ENCODE measurements at places on chromosomes 5 and 9. TPM values are rescaled to one million over a fixed set of nuclear protein-coding genes. Genes with fewer than 3 reads are reported as not detected.

GRCh38 chr9:132768932-132769905 lies 99.0 kb downstream of the GTF3C4 start:
- peak; percentile 61 for DNase-seq

DNA sequence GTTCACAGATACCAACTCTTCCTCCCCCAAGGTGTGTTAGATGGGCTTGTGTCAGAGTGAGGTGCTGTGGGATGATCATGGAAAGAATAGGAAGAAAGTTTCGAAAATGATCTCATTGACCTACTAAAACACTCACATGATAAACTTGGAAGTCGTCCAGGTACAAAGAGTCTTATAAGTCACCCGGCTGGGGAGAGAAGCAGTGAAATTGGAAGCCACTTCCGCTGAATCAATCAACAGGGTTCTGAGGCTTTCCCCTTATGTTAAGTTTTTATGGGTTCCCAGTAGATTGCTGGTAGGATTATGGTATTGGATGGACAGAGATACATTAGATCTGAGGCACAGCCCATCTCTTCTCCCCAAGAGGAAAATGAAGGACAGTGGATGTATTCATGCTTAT lies 218.8 kb upstream of the MSX2 start:
- DNase-seq, result no peak

DNA sequence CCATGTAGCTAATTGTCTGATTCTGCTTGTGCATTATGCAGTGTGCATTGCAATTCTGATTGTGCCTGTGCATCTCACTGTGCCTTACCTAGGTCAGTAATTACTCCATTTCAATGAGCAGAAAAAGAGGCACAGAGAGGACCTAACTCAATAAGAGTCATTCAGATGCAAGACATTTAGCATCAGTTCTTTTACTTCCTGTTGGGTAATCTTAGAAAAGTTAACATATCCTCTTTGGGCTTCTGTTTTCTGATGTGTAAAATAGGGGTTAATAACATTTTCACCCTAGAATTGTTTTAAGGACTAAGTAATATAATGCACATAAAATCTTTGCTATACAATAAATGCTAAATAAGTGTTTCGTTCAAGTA lies 7.0 kb upstream of the DCTN4 start:
- DNase-seq, result no peak

DNA sequence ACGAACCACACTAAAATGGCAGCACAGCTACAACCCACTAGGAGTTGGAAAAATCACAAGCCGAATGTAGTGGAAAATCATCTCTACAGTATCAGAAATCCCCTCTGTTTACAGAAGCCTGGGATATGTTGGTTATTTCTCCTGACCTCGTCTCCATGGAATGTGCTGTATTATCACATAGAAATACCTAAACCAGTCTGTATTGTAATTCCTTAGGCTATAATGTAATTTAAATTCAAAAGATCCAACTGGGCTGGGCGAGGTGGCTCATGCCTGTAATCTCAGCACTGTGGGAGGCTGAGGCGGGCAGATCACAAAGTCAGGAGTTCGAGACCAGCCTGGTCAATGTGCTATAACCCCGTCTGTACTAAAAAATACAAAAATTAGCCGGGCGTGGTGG lies 244.8 kb upstream of the MPDZ start:
- DNase-seq, result peak; percentile 18

- DNase-seq, result no peak
These were observed 24.6 kb upstream of the QSOX2 start for GRCh38 chr9:136270173-136270705.

GRCh38 chr5:124665625-124666024 lies 80.8 kb downstream of the ZNF608 start:
- no peak for DNase-seq

GRCh38 chr5:29950416-29951145 lies 1242.9 kb upstream of the CDH6 start:
- no peak for DNase-seq

Gene SLC27A4
- 34.5 TPM for total RNA-seq

Gene PCDHA4
- total RNA-seq, result 0.23 TPM

Gene CCDC180
- 0.37 TPM for total RNA-seq

Gene FOXD4L6
- under 0.01 TPM for total RNA-seq

Gene SHB
- total RNA-seq, result 32.8 TPM

Measured in dermis blood vessel endothelial cell (primary cell).